ENCODE measurements at places on chromosomes 6 and 20.

GRCh38 chr6:3432416-3432815 lies 24.4 kb downstream of the SLC22A23 start:
- DNase-seq: no peak

DNA sequence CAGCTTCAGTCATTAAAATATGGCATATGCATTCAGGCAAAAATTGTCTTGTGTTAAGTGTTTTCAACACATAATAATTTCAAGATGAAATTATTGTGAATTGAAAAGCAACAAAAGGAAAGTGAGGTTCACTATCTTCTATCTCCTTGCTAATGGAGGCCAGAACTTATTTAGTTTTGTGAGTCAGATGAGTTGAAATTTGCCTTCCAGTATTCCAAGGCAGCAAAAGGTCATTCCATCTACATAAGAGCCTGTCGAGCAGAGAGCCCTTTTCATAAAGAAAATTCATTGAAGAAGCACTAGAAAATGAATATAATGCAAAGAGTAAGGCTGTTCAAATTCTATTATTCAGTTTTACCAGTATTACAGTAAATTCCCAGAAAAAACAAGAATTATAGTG lies 274.3 kb downstream of the PLCB1 start:
- no peak for DNase-seq

GRCh38 chr6:43303751-43304331 lies 4.8 kb downstream of the CRIP3 start:
- DNase-seq: no peak

DNA sequence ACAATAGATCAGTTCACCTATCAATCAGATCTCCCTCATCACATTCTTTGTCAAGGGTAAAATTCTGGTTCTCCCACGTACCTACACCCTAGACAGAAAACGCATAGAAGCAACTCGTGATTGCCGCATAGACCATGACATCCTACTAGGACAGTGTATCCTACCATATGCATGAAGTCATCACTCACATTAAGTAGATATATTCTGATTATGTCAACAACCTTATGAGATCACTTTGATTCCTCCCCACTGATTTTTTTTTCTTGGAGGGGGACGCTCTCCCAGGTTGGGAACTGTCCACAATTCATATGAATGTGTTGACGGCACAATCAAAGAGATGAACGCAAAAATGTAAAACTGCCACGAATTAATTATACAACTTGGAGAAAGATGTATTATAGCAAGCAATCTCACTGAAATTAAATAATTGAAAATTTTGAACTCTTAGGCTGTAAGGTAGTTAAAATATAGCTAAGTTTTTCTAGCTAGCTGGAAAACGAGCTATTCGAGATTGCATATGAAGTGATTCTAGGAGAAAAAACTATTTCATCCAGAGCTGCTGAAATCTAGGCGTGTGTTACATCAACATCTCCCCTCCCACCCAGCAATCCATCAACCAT lies 82.5 kb upstream of the CCDC28A start:
- no peak for DNase-seq

GRCh38 chr6:125508793-125509192 lies 207.0 kb upstream of the HDDC2 start:
- no peak for DNase-seq

GRCh38 chr6:41489120-41489851 lies 56.9 kb upstream of the FOXP4 start:
- no peak for DNase-seq

- no peak for DNase-seq
Measured at GRCh38 chr6:156694679-156695078, 82.5 kb upstream of the ARID1B start.

DNA sequence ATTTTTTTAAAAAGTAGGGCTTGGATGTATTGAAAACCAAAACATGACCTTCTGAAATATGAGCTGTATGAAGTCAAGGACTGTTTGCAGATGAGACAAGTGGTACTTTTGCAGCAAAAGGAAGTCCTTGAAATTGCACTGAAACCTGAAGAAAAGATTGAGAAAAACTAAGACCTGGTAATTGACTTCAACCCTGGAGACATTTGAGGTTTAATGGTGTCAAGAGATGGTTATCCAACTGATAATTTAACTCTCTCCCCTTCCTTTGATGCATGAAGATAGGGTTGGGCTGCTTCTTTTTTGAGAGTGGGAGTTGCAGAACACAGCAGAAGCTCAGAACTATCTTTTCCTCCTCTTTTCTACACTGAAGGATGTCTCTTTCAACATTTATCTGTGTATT lies 180.9 kb upstream of the DTNBP1 start:
- no peak for DNase-seq

- no peak for DNase-seq
Measured at GRCh38 chr6:96304997-96305396, 216.6 kb upstream of the UFL1 start.

DNA sequence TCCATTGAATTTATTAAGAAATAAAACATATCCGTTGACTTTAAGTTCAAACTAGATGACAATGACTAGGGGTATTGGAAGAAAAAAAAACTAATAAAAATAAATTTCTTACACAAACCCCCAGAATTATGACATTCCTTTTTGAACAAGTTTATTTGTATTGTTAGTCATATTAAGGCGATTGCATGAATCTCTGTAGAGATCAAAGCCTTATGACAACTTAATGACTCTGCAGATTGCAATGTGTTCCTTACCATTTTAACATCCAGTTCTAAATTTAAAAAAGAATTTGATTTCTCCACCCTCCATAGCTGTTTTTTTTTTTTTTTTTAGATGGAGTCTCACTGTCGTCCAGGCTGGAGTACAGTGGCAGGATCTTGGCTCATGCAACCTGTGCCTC lies 189.8 kb upstream of the CEP162 start:
- no peak for DNase-seq

- no peak for DNase-seq
Measured at GRCh38 chr6:34142061-34142998, 3.6 kb downstream of the GRM4 start.

GRCh38 chr6:133778414-133779130 lies 110.3 kb upstream of the TCF21 start:
- DNase-seq: no peak

- no peak for DNase-seq
Measured at GRCh38 chr6:39114388-39114703, 640 bp downstream of the SAYSD1 start.

DNA sequence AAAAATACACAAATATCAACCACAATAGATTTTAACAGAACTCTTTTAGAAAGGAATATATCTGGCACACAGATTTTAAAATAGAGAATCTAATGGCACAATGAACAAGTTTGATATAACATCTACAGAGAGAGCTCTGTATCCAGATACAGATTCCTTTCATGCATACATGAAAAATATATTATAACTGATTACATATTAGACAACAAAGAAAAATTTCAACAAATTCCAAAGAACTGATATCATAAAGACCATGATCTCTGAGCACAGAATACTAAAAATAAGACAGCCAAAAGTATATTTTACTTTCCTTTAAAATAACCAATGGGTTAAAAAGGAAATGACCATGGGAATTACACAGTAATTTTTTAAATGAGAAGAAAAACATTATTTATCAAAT lies 74.1 kb upstream of the MAP7 start:
- no peak for DNase-seq

GRCh38 chr6:154894902-154895301 lies 100.2 kb upstream of the TIAM2 start:
- DNase-seq: no peak

- no peak for DNase-seq
Measured at GRCh38 chr20:43716757-43717615, 9.8 kb downstream of the GTSF1L start.

DNA sequence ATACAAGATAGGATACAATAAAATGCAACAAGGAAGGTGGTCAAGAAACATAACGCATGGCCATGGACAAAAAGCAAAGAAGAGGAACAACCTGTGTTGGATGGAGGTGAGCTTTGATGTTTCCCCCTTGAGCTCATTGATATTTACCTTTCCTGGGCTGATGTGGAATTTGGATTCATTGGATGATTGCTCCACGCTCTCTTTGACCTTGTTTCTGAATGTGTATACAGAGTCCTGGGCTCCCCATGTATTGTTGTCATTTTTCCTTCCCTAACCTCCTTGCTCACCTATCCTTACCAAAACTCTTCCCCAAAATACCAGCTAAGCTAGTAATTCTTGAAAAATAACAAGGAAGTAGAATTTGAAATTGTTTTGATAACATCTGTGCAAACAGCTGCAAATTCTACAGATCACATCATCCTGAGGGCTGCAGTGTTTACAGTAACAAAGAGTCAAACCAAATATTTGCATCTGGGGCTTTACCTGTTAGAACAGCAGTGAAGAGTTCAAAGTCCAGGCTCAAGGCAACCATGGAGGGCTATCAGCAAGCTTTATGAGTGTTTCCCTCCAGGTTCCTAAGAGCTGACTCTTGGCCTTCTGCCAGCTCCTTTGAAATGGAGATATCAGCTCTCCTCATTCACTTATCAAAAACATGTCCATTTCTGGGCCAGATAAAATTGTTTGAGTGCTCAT lies 214.3 kb upstream of the MARCKS start:
- DNase-seq: no peak

- no peak for DNase-seq
Measured at GRCh38 chr20:19465536-19465935, 253.1 kb downstream of the SLC24A3 start.

GRCh38 chr6:79522609-79523008 lies 14.6 kb downstream of the LCA5 start:
- DNase-seq: no peak

DNA sequence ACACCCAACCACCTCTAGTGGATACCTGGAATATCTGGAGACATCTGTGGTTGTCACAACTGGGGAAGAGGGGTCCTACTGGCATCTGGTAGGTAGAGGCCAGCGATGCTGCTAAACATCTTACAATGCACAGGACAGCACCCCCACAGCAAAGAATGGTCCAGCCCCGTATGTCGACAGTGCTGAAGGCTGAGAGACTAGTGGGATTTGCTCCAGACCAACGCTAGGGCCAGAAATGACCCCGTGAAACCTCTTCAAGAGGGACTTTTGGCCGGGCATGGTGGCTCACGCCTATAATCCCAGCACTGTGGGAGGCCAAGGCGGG lies 7.2 kb downstream of the PREX1 start:
- no peak for DNase-seq

- no peak for DNase-seq
Measured at GRCh38 chr20:40683221-40683893, 5.7 kb downstream of the MAFB start.

- DNase-seq: no peak
Measured at GRCh38 chr6:137498481-137499190, 4.4 kb upstream of the OLIG3 start.

GRCh38 chr6:111989743-111990142 lies 64.2 kb upstream of the CCN6 start:
- no peak for DNase-seq

DNA sequence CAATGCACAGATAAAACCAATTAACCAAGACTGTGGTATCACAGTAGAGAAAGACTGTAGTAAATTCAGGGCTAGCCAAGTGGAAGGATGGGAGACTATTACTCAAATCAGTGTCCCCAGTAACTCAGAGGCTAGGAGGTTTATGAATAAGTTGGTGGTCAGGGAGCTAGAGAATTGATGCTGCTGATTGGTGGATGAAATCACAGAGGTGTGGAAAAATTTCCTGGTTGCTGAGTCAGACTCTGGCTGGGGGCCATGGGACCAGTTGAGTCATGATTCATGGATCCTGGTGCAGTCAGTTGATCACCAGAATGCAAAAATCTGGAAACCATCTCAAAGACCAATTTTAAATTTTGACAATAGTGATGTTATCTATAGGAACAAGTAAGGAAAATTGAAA lies 555.9 kb downstream of the C6orf118 start:
- DNase-seq: no peak

DNA sequence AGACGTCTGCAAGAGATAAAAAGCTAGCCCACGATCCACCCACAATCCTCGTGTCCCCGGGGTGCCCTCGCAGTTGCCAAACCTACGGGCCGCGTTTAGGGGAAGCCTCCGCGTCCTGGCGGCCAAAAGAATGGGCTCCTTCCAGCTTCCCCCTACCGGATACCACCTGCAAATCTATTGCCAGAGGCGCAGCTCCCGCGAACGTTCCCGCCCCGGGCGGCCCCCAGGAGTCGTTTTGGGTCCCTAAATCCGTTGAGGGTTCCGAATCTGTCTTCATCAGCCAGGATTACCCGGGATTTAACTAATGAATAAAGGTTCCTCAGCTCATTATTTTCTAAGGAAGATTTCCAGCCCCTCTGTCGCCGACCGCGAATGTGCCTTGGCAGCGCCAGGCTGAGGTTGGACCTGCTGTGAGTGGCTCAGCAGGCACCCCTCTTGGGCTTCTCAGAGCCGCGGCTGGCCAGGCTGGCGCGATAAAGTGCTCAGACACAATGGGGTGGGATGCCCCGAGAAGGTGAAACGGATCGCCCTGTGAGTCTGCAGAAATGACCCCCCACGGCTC lies 2.8 kb upstream of the VSX1 start:
- DNase-seq: no peak

DNA sequence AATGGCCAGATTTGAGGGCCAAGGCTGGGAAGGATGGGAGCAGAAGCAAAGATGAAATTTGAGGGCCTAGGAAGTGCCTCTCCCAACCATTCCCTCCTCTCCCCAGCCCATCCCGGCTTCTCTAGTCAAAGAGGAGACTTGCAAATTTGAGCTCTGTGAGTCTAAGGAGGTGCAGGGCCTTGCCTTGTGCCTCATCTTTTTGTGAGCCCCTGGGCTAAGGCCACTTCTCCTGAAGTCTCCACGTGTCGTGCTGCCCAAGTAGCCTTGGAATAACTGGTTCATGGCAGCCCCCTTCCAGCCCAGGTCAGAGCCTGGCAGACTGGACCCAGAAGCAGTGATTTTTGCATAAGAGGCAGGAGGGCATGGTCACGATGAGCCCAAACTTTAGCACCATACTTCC lies 6.7 kb downstream of the PTGIS start:
- no peak for DNase-seq

DNA sequence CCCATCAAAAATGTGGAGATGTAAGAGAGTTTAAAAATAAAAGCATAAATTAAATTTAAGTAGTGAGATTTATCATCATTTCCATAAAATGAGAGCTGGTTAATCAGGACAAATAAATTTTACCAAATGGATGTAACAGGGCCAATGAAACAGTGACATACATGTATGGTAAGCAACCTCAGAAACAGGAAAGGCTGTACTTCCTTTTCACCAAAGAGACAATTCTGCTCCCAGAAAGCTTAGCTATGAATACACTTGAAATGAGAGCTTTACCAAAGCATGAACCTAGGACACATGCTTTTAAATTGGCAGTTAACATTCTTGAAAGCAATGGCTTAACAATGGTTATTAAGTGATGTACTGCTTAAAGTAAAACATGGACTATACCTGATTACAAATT lies 12.1 kb upstream of the UBE2J1 start:
- DNase-seq: no peak

GRCh38 chr6:36121787-36122494 lies 8.4 kb upstream of the MAPK13 start:
- no peak for DNase-seq

GRCh38 chr20:6559791-6560190 lies 207.7 kb upstream of the BMP2 start:
- DNase-seq: no peak

- DNase-seq: no peak
Measured at GRCh38 chr6:74356391-74356790, 660.4 kb downstream of the CD109 start.

- no peak for DNase-seq
Measured at GRCh38 chr20:40110311-40110831, 578.7 kb downstream of the MAFB start.

GRCh38 chr6:25253351-25253750 lies 25.8 kb upstream of the CARMIL1 start:
- no peak for DNase-seq
